Caco-2 (cell line): ENCODE measurements at places on chromosomes 6 and 20.

GRCh38 chr6:160430751-160431150 lies 82.6 kb downstream of the SLC22A3 start:
- no peak for DNase-seq

GRCh38 chr20:38050686-38051085 lies 17.1 kb downstream of the RPRD1B start:
- DNase-seq = no peak

- no peak for DNase-seq
These were observed 106.6 kb downstream of the RNASET2 start for GRCh38 chr6:166849749-166850183.

GRCh38 chr20:58760856-58761255 lies 68.3 kb downstream of the NPEPL1 start:
- no peak for DNase-seq

DNA sequence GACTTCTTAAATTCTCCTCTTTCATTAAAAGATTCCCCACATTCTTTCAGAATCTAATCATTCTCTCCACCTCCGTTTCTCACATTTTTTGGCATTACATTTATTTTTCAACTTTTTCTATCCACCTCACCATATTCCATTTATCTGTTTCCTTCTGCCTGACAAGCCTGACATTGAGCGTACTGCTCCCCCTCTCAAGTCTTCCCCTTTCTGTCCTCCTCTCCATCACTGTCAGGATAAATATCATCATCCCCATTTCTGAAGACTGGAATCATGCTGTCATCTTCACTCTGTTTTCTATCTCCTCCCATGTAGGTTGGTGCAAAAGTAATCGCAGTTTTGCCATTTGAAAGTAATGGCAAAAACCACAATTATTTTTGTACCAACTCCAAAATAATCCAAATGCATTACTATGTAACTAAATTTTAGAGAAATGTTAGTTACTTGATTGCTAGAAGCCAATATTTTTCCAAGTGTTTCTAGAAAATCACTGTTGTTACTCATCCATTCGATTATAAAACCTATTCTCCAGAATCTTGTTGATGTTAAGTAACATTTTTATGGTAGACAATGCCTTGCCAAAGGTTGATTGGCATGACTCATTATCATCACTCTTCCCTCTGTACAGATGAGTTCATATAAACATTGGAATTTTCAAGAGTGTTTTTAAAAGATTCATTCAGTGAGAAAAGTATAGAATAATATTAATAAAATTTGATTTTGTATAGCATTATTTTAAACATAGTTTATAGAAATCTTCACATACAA lies 292.3 kb upstream of the RNF217 start:
- no peak for DNase-seq

GRCh38 chr6:119728220-119728750 lies 378.7 kb upstream of the MAN1A1 start:
- DNase-seq = no peak

DNA sequence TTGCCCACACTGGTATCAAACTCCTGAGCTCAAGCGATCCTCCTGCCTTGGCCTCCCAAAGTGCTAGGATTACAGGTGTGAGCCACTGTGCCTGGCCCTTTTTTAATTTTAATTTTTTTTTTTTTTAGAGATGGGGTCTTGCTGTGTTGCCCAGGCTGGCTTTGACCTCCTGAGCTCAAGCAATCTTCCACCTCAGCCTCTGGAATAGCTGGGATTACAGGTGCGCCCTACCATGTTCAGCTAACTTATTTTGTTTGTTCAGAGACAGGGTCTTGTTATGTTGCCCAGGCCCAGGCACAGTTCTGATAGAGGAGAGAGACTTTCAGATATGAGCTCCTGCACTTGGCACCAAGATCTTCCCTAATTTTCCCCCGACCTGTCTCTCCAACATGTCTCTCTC lies 8.1 kb downstream of the PSORS1C2 start:
- no peak for DNase-seq

DNA sequence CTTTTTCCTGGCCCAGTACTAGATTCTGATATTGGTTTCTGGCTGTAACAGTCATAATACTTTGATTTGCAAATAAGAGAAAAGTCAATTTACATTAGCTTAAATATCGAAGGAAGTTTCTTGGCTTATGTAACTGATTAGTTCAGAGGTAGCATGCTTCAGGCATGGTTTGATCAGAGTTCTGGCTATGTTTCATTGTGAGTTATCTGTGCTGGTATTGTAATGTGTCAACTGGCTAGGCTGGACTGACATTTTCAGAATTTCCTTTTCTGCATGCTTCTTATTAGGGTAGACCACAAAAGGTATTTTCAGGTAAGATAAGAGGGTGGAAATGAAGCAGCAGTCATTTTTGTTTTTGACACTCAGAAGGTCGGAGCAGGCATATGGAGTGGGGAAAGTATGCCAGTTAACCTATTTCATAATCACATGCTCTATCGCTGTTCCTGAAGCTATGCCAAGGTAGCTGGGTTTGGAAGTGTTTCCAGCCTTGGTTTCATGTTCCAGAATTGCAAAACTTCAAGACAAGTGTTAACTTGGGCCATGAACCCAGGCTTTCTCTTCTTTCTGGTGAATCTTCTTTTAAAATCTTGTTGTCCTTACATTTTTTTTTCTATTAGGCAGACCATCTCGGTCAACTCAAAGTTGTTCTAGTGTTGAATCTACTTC lies 244.9 kb downstream of the DHX35 start:
- no peak for DNase-seq

- DNase-seq = no peak
These were observed 35.8 kb downstream of the GCNT2 start for GRCh38 chr6:10556992-10557391.

DNA sequence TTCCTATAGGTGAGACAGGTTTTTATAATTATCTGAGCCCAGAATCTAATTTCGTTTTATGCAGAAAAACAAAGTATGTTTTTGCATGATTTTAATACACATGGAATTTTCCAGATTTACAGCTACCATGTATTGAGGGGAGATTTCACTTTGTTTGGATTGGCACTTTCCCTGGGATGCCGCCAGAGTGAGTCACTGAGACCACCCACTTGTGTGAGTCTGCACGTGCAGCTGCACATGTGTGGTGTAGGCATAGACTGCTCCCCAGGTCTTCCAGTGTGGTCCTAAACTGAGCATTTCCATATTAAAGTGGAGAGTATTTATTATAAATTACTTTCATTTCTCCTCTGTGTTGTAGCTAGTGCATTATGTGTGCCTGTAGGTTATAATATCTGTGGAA lies 186.8 kb downstream of the UBE3D start:
- no peak for DNase-seq
